KG1 (cell line): ENCODE measurements at places on chromosomes 6 and 20.

DNA sequence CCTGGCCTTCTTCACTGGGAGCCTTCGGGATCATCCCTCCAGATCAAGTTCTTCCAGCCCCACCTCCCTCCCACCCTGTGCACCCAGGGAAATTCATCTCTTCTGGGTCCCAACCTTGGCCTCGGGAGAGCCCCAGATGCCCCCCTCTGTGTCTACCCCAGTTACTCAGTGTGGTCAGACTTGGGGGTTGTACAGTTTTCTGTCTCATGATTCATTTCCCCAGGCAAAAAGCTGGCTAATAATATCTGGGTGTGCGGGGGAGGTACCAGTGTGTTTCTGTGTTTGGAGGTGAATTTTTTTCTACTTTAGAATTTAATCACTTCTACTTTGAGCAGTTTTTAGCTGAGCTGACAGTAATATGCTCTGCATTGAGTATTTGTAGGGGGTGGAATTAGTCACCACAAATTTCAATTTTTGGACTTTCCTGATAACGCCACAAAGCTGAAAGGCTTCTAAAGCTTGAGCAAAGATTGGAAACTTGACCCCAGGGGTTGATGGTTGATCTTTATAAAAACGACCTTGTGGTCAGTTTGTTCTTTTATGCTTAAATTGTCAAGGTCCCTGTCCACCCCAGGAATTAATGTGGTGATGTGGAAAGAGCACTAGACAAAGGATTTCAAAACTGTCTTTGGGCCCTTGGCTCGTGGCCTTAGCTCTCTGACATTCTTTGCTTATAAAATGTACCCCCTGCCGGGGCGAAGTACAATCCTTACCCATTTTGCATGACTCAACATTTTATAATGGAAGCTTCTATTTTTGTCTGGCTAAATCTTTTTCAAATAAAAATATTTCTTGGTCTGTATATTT lies 284.7 kb upstream of the TAB2 start:
- DNase-seq = no peak

DNA sequence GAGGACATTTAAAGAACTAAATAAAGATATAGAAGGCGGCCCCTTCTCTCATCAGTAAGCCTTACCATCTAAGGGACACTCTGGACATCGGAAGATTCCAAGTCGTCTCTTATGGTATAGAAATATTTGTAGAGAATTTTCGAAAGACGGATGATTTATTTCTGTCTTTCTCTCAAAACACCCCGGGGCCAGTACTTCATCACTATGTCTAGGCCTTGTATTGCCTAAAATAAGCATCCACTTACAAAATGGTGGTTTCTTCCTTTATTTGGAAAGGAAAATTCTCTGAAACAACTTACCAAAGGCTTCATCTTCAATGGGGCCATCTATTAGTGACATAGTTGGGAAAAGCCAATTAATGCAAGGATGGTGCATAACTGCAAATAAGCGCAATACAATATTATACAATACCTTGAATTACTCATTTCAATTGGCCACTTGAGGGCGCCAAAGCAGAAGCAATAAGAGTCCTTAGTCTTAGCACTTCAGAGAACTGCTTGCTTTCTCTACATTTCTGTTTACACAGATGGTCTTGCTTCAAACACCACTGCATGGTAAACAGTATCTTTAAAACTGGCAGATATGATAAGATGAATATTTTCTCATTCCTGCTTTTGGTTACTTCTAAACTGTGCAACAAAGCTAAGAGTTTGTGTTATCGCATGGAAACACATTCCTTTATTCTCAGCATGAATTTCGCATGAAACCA lies 113.2 kb downstream of the VIP start:
- DNase-seq = peak; percentile 25

- no peak for DNase-seq
Measured at GRCh38 chr6:105886814-105887544, 199.2 kb upstream of the PRDM1 start.

- DNase-seq = peak; percentile 19
Measured at GRCh38 chr20:53943522-53944291, 126.7 kb downstream of the BCAS1 start.

DNA sequence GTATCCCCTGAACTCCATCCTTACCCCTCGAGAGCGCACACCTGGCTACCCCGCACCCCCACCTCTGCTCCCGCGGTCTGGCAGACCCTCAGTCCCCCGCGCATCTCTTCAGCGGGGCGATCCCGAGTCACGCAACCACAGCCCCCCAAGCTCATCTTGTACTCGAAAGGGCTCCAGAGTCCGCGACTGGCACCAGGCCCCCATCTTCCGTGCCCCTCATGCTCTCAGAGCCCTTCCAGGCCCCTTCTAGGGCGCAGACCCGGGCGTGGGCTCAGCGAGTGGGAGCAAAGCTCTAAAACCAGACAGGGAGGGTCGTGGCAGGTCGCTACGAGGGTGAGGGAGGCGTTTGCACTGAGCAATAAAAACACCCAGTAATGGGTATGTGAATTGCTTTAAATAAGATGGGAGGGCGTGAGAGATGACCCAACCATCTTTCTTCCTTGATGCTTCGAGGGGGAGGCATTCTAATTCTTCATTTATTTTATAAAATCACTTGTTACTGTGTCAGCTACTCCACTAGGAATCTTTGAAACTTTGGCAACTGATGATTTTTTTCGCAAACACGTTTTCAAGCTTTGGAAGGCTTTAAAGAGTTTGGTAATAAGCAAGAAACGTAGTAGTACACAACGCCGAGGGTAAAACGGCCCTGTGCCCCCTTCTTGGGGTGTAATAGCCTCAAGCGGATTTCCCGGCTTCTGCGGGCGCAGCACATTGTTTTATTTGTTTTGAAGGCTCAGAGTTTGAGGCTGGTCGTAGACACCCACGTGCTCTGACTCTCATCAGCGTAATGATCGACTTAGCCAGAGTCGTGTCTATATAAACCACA lies 42.6 kb upstream of the SUPT3H start:
- no peak for DNase-seq

- DNase-seq = no peak
Measured at GRCh38 chr20:38331245-38331644, 15.0 kb upstream of the LBP start.

- no peak for DNase-seq
Measured at GRCh38 chr6:16168121-16168520, 39.2 kb downstream of the MYLIP start.

DNA sequence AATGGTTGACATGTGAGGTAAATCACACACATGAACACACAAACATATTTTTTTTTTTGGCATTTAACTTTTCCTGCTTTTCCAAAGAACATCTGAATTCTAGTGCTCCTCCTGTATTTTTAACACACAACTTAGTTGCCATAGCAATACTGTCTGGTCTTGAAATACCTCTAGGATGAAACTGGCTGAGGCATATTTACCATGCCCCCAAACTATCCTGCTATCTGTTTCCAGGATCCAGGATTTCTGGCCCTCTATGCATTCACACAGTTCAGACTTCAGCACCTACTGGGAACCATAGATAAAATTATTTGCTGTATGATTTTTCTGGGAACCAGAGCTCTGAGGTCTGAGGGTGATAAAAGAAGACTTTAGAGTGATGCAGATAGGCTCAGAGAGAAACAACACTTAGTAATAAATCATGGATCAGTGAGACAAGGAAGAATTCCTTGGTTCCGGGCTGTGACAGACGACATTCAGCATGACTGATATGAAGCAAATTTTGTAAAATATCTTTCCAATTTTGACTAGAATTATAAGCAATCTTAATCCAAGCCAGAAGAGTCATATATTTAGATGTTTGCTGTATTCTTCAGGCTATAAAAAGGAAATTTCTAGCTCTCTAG lies 359.7 kb downstream of the BTBD9 start:
- no peak for DNase-seq

DNA sequence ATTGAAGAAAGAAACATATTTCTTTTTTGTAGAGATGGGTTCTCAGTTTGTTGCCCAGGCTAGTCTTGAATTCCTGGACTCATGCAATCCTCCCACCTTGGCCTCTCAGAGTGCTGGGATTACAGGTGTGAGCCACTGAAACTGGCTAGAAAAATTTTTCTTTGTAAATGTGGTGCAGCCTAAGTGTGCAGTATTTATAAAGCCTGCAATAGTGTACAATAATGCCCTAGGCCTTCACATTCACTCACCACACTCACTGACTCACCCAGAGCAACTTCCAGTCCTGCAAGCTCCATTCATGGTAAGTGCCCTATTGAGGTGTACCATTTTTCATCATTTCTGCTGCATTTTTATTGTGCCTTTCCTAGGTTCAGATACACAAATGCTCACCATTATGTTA lies 31.4 kb downstream of the NHSL1 start:
- DNase-seq = no peak

GRCh38 chr6:116392132-116393013 lies 21.6 kb downstream of the DSE start:
- no peak for DNase-seq

DNA sequence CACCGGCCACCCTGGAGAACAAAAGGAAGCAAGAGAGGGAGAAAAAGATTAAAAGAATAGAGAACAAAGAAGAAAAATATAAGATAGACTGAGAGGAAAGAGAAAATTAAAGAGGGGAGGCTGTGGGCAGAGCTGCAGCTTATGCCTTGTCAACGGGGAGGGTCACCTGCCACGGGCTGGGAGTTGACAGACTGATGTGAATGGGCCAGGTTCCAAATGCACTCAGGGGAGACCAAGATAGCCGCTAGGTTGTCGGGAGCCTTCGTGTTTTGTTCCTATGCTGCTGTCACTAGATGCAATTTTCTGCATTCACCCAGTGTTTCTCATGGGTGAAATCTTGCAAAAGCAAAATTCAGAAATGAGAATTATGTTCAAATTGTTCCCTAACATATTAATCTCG lies 119.6 kb upstream of the MTHFD1L start:
- DNase-seq = no peak

DNA sequence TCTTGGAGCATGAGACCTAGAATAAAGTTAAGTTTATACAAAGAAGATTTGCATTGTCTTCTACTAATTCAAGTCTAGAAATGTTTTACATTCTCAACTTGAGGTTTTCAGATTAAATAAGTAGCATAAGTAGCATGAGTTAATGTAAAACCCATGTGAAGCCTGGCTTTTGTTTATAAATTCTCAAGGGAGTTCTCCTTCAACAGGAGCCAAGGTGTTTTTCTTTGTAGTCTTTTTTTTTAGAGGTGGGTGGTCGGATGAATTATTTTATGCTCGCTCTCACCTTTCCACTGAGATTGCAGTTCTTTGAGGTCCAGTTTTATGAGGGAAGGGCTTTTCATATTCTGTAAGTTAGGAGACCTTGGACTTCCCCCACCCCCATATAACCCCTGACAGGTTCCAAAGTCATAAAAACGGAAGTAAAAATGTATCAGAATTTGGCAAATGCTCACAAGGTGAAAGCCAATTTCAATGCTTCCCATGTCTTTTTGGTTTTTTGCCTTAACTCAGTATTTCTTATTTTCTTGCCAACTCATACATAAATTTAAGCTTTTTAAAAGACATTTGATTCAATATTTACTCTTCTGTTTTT lies 244.3 kb upstream of the ASCC3 start:
- DNase-seq = no peak

GRCh38 chr6:126657561-126658175 lies 317.8 kb downstream of the CENPW start:
- DNase-seq = no peak
